ENCODE measurements at places on chromosomes 1 and 21. TPM values are rescaled to one million over a fixed set of nuclear protein-coding genes. Genes with fewer than 3 reads are reported as not detected.

DNA sequence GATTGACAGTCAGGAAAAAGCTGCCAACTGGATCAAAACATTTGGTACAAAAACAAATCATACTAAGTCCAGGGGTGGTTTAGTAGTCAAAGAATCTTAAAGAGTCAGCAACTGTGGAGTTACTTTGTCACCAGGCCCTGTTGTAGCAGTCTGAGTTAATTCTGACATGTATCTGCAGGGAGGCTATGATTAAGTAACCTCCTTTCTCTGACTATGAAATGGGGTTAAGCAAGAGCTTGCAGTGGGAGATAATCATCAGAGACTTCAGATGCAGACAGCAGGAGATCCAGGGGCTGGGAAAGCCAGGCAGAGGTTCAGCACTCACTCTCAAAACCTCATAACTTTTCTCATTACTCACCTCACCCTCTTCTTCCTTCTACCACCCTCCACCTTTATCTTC is 99.2 kb upstream of the BTG3 start:
- DNase-seq, result no peak

GRCh38 chr1:221149111-221149510 is 269.9 kb downstream of the HLX start:
- peak; percentile 45 for DNase-seq

- DNase-seq, result no peak
These were observed 329.4 kb downstream of the KCNT2 start for GRCh38 chr1:196278816-196279215.

Gene SERINC2
- polyA plus RNA-seq, result 59.5 TPM
